ENCODE measurements at places on chromosomes 1 and 21. TPM values are rescaled to one million over a fixed set of nuclear protein-coding genes. Genes with fewer than 3 reads are reported as not detected.

PLA2G5 gene
- total RNA-seq: 2.7 TPM

GBP6 gene
- 23.1 TPM for total RNA-seq

ATP6V1G3 gene
- total RNA-seq: not detected

DNA sequence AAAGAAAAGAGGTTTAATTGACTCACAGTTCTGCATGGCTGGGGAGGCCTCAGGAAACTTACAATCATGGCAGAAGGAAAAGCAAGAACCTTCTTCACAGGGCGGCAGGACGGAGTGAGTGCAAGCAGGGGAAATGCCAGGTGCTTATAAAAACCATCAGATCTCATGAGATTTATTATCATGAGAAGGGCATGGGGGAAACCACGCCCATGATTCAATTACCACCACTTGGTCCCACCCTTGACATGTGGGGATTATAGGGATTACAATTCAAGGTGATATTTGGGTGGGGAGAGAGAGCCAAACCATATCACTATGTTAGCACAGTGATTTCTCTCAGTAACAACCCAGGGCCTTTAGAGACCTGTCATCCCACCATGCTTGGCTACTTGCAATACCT is 39.9 kb downstream of the LRRN2 start:
- no peak overlapping the region for H3K4me3 ChIP-seq
- no peaks in the 10 kb centered on the region for H3K27me3 ChIP-seq
- no peak for DNase-seq

GRCh38 chr21:38853421-38853919 is 47.7 kb downstream of the ETS2 start:
- H3K27ac ChIP-seq: no peak overlapping the region
